Neuronal stem cell (in vitro differentiated cells): ENCODE measurements at places on chromosomes 3 and 15.
A peak's percentile ranks its signal among the peaks of the same experiment; 100 is the strongest.

DNA sequence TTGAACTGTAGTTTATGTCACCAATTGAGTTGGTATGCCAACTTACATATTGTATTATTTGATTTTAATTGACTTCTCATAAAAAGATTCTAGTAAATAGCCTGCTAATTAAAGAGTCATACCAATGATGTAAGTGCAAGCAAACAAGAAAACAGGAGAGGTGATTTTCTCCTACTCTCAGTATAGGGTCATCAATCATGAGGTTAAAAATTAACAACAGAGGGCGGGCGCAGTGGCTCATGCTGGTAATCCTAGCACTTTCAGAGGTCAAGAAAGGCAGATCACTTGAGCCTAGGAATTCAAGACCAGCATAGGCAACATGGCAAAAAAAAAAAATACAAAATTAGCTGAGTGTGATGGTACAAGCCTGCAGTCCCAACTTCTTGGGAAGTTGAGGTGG, 108.7 kb downstream of the MYO9A start:
- no peak for DNase-seq

GRCh38 chr3:39712413-39713048, 96.9 kb upstream of the MYRIP start:
- DNase-seq: no peak

DNA sequence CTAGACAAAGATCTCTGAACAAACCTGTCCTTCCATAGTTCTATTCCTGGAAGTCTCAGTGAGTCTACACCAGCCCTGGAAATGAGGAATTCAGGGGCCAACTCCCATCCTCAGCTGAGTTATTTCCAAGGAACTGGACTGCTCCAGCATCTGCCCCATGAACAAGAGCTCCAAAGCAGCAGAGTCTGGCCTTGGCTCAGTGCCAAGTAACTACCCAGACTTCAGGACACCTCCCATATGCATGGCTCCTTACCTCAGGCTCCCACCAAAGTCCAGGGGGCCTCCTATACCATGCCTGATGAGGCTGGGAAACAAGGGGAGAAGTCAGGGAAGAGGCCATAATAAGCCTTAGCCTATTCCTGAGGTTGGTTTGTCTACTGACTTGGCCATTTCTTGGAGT, 45.0 kb downstream of the FAIM start:
- DNase-seq: no peak

- DNase-seq: no peak
These were observed 123.2 kb upstream of the UBE2E2 start for GRCh38 chr3:23079976-23080375.

DNA sequence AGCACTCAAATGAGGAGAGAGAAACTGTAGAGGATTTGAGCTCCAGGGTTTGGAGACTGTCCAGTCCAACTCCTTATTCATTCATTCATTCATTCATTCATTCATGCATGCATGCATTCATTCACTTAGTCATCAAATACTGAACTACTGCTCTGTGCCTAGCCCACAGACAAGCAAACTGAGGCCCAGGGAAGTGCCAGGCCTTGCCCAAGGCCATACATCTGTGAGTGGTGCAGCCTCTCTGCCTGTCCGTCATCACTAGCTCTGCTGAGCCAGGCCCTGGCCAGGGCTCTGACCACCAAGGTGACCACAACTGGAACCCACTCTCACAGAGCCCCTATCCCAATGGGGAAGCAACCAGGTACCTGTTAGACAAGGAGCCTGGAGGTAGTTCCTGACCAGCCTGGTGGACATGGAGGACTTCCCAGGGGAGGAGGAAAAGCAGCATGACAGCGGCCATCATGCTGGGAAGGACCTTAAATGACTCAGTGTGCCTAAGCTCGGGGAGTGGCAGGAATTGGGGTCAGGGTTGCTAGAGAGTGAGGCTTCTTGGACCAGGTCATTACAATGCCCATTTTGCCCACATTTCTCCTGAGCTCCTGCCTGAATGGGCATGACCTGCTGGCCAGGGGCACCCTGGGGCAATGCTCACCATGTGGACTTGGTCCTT, 27.5 kb upstream of the RPL29 start:
- no peak for DNase-seq

- DNase-seq: no peak
These were observed 937.6 kb downstream of the MCTP2 start for GRCh38 chr15:95168951-95169431.

DNA sequence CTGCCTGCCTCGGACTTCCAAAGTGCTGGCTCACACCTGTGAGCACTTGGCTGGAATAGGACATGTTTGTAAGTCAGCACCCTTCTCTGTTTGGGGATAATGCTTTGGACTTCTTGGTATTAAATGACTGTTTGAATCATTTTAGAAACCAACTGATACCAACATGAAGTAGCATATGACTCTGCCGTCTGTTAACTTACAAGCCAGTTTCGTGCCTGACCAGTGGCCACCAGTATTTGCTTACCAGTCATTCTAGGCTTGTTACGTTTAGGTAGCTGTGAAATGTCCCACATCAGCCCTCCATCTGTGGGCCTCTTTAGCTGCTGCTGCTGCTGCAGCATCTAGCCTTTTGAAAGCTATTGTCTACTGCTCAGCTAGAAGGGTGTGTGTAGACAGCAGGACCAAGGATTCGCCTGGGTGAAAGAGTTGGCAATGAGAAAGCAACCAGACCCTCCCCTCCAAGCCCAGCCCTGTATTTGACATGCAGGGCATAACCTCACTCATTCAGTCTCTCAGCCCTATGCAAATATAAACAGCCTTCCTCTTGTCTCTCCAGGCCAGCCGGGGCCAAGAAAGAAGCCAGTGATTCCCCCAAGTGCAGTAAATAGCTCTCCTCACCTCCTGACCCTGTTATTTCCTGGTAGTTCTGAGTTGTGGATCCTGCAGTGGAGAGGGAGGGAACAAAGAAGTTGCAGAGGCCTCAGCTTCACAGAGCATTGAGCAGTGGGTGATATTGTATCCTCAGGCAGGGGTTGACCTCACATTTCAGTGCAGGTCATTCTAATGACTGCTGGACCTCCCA, 51.0 kb downstream of the NKIRAS1 start:
- DNase-seq: peak; percentile 71

GRCh38 chr15:72491768-72492167, 17.6 kb downstream of the ARIH1 start:
- DNase-seq: no peak

DNA sequence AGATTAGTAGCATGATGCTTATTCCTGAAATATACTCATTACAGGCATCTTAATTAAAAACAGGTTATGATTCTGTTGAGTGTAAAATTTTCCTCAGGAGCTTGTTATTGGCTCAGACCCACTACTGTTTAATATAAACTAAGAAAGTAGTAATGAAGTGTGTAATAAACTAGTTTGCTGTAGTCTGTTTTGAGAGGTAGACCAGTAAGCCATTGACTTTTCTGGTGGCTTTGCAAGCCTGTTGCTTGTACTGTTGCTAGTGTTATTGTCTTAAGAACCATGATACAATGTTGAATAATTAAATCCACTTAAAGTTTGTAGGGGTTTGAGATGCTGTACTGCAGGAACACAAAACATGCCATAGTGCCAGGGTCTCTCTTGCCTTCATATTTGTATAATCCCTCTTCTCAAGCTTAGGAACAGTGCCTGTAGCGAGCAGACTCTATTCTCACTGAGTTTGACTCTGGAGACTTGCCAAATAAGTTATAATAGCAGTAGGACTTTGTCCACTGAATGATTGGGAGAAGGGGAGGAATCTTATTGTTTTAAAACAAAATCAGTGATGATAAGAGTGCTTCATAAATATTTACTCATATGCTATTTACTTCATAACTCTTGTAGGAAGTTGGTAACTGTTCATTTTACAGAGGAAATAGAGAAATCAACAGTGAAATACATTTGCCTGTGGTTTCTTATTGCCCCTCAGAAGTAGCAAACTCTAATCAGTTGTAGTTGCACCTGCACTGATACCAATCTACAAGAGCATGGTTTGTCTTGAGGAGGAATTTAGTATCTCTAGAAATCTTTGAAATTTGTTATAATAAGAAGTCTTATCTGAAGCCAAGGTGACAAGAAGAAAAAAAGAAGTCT, 13.4 kb downstream of the TCF12 start:
- no peak for DNase-seq

DNA sequence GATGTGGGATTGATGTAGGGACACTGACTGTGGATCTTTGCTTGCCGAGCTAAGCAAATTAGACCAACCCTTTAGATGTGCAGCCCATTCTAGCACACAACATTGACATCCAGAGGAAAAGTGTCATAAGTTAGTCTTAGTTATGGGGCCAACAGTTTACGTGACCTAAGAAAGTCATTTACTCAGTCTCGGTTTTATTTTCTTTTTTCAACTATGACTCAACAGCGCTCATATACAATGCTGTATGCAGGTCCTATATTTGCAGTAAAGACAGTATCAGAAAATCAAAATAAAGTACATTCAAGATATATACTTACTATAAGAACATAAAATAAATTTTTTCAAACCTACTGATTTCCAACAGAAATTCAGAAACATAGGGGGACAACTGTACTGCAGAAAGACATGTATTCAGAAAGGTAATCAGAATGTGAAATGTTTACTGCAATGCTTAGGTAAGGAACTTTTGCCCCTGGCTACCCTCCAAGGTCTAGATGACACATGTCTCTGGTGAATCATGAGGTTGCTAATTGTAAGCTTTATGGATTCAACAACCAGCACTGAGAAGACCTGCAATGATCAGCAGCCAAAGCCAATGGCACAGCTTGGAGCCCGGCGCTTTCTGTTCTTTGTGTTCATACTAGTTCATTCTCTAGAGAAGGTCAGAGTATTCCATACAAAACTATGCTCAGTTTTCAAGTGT, 317.5 kb upstream of the CNTN6 start:
- DNase-seq: no peak

GRCh38 chr3:46955801-46956259, 20.7 kb downstream of the CCDC12 start:
- DNase-seq: no peak

- no peak for DNase-seq
These were observed 33.0 kb downstream of the CHD2 start for GRCh38 chr15:92932946-92933649.

DNA sequence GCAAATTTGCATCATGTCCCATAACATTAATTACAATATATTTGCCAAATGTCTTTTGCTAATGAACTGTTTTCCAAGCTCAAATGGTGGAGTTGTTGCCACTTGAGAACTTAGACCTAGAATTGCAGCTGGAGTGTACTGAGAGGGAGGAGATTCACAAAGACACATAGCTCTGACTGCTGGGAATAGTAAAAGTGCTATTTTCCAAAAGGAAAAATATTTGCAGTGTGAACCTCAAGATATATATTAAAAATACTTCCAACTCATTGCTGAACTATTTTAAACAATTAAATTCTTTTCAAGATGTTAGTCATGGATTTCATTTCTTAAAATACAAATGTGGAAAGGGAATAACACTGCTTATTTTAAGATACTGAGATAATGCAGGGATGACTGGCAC, 666.8 kb upstream of the ARPP21 start:
- no peak for DNase-seq

- DNase-seq: no peak
These were observed 46.8 kb upstream of the VPS8 start for GRCh38 chr3:184765047-184765729.

- DNase-seq: no peak
These were observed 27.1 kb downstream of the CGGBP1 start for GRCh38 chr3:88031642-88032077.

GRCh38 chr3:43180027-43180426, 74.1 kb upstream of the POMGNT2 start:
- no peak for DNase-seq
